Fibroblast of gingiva (primary cell): ENCODE measurements at places on chromosomes 7 and 10.

DNA sequence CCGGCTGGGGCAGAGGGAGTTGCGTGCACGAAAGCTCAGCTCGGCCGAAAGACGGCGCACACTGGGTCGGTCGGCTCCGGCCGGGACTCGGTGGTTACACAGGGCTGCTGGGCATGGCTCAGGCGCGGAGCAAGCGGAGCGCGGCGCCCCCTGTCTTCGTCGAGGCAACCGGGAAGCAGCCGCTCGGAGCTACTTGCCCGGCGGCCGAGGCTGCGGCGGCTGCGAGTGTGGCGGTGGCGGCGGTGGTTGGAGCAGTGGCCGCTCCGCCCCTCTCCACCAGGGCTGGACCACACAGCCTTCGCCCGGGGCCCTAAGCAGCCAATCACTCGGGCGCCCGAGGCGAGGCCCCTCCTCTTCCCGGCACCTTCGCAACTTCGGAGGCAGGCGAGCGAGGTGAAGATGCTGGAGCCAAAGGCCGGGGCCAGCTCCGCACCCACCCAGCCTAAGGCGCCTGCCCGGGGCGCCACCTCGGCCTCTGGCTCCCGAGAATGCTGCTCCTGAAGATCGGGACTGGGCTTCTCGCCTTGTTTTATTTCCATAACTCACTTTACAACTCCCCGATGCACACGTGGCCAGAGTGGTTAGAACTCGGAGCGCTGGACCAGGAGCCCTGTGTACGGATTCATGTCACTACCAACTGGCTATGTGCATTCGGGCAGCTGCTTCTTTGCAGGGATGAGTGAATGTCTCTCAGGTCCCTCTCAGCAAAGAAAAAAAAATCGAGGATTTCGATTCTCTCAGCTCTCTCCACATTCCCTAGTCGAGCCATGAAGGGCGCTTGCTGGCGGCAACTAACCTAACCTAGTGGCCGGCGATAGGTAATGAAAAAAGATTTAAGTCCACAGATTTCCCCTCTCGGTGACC lies at the start of gene TLL2:
Gene TLL2 (minus strand): TSS at position 229 of the 864 bp plus-strand sequence. CDS start 241 bp downstream, outside the sequence.
- DNase-seq: peak; percentile 87

DNA sequence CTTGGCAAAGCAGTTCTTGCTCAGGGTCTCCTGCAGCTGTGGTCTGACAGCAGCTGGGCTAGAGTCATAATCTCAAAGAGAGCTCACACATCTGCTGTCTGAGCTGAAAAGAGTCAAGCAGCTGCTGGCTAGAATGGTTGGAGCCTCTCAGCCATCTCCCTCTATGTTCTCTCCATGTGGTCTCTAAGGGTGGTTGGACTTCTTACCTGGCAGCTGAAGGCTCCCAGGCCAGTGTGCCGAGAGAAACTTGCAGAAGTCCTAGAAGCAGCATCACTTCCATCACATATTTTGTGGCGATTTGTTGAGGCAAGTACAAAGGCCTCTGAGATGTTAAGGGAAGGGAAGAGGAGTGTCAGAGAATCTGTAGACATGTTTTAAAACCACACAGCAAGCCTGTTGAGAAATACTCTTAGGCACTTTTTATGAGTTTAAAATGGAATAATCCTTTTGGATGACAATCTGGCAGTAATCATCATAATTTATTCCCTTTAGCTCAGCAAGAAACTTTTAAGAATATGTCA lies 93.2 kb downstream of the REEP3 start:
- DNase-seq: peak; percentile 66

DNA sequence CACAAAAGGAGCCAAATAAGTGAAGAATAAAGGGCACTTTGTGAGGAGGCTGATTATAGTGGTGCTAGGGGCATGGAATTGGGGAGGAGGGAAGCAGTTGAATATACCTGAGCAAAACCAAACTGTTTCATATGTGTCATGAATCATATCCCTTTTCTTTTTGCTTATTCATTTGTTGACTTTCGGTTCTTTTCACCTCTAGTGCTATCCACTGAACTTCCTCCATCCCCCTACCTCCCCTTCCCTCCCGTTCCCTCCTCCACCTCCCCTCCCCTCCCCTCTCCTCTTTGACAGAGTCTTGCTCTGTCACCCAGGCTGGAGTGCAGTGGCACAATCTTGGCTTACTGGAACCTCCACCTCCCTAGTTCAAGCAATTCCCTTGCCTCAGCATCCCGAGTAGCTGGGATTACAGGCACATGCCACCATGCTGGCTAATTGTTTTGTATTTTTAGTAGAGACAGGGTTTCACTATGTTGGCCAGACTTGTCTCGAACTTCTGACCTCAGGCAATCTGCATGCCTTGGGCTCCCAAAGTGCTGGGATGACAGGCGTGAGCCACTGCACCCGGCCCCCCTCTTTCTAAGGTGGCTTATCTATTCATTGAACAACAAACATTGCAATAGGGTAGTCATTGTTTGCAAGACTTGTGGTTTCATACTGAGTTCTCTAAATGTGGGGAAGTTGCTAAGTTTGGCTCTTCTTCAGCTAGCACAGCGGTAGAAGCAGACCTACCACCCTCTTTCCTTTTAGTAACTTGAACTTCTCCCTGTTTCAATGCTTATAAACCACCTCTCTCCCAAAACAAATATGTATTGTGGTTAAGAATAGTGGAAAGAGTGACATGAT lies 150.4 kb upstream of the PRPS1L1 start:
- peak; percentile 31 for DNase-seq

- no peak for DNase-seq
Measured at GRCh38 chr7:42010751-42011150, 226.3 kb downstream of the GLI3 start.

- DNase-seq: no peak
Measured at GRCh38 chr10:1116051-1116450, 59.9 kb downstream of the WDR37 start.

GRCh38 chr10:34380856-34381255 lies 434.2 kb downstream of the PARD3 start:
- no peak for DNase-seq

DNA sequence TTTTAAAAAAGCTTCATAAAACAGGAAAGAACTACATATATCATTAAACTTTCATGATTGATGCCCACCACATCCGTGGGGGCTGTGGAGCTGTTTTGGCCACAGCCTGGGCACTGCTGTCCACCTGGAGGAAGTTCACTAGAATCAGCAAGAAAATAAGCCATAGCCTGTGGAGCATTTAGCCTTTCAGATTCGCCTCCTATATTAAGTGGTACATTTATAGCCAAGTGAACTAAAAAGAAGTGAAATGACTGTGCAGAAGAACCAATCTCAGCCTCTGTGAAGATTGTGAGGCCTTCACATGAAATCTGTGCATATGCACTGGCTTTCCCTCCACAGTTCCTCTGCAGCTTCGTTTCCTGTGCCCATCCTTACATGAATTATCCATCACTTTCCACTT lies 23.5 kb downstream of the WNT16 start:
- DNase-seq: no peak

GRCh38 chr10:86744067-86744725 lies 12.2 kb upstream of the BMPR1A start:
- peak; percentile 41 for DNase-seq

GRCh38 chr7:106332201-106332600 lies 47.4 kb upstream of the NAMPT start:
- no peak for DNase-seq

GRCh38 chr7:33750177-33750576 lies 155.2 kb upstream of the BMPER start:
- DNase-seq: peak; percentile 66

- peak; percentile 48 for DNase-seq
Measured at GRCh38 chr7:30321089-30321881, 36.9 kb downstream of the ZNRF2 start.

DNA sequence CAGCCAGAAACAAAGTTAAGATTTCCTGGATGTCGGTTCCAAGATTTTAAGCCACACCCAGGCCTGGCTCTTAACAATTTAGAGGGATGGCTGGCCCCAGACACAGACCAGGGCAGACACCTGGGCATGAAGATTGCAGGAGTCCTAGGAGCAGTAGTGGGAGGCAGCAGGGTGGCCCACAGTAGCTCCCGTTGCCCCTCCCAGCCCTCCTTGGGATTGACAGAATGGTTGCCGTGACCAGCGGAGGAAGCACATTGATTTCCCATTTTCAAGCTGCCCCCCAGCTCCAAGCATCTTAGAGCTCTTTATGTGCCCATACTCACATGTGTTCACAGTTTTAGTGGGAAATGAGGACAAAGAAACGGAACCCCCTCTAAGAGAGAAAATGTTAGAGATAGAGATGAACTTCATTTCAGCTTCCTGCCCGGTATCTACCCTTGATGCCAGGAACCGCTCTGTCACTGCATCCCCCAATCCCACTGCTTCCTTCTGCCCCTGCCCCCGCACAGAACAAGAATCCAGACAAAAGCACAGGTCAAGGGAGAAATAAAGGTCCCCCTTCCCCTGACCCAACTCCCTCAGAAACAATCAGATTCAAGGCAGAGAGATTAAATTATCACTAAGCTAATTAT lies 101.1 kb downstream of the PLXNA4 start:
- no peak for DNase-seq

DNA sequence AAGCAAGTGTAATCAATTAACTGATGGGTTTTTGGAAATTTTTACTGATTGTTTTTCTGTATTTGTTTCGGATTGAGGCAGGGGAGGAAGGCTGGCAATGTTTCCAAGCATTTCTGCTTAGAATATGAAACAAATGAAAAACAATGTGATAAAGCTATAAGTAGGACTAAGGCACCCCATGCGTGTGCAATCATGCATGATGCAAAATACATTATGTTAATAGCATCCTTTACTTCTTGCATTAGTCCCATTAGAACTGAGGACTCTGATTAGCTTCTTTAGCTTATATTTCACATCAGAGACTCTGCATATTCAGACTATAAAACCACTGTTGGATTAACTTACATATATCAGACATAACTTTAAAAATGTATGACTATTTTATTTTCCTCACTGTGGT lies 48.7 kb upstream of the AGMO start:
- no peak for DNase-seq

DNA sequence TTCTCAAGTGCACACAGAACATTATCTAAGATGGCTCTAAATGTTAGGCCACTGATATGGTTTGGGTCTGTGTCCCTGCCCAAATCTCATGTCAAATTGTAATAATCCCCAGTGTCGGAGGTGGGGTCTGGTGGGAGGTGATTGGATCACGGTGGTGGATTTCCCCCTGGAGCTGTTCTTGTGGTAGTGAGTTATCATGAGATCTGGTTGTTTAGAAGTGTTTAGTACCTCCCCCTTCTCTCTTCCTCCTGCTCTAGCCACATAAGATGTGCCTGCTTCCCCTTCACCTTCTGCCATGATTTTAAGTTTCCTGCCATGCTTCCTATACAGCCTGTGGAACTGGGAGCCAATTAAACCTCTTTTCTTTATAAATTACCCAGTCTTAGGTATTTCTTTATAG lies 11.2 kb upstream of the GSTK1 start:
- no peak for DNase-seq

DNA sequence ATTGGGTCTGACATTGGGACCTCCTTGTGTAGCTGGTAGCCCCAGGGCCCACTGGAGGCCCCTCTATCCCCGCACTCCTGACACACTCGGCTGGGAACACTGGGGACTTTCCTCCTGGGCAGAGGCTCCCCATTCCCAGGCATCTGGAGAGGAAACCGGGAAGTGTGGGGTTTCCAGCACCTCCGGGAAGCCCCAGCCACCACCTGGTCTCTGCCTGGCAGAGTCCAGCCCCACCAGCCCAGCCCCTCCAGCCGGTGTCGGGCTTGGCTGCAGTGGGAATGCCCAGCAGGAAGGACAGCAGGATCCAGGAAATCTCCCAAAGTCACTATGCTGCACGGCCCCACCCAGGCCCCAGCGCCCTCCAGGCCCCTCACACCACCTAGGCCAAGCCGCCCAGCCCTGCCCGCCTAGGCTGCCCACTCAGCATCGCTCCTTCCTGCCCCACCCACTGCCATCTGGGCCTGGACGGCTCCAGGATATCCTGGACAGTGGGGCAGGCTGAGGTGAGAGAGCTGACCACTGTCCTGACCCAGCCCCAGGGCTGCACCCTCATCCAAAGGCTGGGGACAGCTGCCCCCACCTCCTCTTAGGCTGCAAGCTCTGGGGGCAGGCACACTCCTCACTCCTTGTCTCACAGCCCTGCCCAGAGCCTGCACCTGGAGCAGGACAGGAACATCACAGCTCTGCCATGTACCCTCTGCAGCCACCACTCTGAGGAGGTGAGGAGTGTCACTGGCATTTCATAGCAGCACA lies 11.8 kb downstream of the RASGEF1A start:
- no peak for DNase-seq

GRCh38 chr7:107501593-107501992 lies 31.7 kb downstream of the GPR22 start:
- DNase-seq: peak; percentile 47

GRCh38 chr10:70221030-70221429 lies 12.2 kb downstream of the PPA1 start:
- DNase-seq: no peak

DNA sequence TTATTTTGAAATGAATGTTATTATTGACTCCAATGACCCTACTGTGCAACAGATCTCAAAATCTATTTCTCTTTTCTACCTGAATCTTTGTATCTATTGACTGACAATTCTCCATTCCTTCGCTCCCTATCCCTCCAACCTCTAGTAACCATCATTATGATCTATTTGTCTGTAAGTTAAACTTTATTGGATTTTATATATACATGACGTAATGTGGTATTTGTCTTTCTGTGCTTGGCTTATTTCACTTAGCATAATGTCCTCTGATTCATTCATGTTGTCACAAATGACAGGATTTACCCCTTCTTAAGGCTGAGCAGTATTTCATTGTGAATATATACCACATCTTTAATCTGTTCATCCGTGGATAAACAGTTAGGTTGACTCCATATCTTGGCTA lies 200.4 kb upstream of the SORCS1 start:
- no peak for DNase-seq

DNA sequence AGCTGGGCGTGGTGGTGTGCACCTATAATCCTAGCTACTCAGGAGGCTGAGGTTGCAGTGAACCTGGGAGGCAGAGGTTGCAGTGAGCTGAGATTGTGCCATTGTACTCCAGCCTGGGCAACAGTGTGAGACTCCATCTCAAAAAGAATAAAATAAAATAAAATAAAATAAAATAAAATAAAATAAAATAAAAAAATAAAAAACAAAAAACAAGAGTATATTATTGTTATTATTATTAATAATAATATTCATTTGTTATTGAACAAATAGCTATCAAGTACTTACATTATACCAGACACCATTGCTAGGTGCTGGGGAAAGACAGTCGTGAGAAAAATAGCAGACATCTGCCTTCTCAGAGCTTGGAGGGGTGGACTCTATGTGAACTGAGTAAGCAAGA lies 24.1 kb downstream of the PAX2 start:
- no peak for DNase-seq

- DNase-seq: no peak
Measured at GRCh38 chr7:79531905-79532664, 78.6 kb upstream of the MAGI2 start.

GRCh38 chr10:48770561-48771089 lies 86.0 kb downstream of the WDFY4 start:
- DNase-seq: no peak

- peak; percentile 77 for DNase-seq
Measured at GRCh38 chr10:77505431-77506334, 131.9 kb downstream of the KCNMA1 start.
